ENCODE measurements at places on chromosomes 13 and 19.
A peak's percentile ranks its signal among the peaks of the same experiment; 100 is the strongest.

DNA sequence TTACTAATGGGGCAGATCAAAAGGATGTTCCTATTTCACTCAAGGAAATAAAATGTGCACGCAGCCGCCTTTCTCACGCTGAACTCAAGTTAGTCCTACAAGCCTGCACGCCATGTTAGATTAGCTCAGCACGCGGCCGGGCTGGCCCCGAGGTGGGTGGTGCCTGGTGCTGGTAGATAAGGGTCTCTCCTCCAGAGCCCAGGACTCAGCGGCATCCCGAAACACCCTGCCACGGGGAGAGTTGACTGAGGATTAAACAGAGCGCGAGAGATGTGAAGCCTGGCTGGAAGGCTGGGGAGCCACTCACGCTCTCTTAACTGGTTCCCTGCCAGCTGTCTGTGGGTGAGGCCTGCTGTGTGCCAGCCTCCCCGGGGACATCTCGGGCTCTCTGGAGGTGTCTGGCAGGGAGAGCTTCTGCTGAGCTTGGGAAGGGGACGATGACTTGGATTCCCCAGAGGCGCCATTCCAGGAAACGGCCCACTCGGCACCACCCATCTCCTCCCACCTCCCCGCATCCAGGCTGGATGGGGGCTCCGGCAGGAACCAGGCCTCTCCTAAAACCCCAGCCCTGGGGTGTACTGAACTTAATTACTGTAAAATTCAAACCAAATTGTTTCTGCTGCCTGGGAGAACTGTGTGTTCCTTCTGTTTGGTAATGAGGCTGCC is 122.2 kb downstream of the KDM4B start:
- no peak for DNase-seq

- no peak for DNase-seq
These were observed 407 bp downstream of the DPF1 start for GRCh38 chr19:38223617-38224013.

DNA sequence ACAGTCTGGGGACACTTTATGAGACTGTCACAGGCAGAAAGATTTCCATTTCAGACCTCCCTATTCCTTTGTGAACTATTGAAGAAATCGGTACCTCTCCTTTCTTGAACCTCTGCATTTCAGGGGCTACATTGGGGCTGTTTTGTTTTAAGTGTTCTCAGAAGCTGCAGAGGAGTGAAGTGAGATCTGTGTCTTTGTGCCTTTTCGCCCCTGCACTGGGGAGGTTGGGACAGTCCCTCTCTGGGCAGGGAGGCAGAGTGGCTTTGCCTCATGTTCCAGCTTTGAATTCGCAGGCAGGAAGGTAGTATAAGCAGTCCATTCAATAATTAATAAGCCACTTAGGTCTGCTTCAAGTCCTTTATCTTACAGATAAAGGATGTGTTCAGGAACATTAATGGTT is 9.5 kb upstream of the AMER2 start:
- DNase-seq = no peak

DNA sequence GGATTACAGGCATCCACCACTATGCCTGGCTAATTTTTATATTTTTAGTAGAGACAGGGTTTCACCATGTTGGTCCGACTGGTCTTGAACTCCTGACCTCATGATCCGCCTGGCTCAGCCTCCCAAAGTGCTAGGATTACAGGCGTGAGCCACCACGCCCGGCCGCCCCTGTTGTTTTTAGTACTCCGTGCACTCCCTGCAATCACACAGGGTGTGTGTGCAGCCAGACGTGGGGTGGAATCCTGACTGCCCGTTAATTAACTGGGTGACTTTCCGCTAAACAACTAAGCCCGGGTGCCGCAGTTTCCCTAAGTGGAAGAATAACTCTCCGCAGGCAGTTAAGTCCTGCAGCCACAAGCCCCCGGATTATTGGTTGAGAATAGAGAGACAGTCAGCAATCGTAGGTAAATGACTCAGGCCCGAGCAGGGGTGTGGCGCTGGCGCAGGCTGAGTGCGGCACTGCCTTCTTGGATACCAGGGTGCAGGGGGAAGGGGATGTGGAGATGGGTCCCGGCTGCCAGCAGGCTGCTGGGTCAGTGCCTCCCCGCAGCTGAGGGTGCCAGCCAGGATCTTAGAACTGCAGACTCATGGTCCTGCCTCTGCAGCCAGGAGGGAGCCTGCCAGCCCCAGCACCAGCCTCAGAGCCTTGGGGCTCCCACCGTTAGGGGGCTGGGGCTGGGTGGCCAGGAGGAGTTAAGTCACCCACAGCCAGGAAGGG is 6.1 kb upstream of the FXYD3 start:
- no peak for DNase-seq

DNA sequence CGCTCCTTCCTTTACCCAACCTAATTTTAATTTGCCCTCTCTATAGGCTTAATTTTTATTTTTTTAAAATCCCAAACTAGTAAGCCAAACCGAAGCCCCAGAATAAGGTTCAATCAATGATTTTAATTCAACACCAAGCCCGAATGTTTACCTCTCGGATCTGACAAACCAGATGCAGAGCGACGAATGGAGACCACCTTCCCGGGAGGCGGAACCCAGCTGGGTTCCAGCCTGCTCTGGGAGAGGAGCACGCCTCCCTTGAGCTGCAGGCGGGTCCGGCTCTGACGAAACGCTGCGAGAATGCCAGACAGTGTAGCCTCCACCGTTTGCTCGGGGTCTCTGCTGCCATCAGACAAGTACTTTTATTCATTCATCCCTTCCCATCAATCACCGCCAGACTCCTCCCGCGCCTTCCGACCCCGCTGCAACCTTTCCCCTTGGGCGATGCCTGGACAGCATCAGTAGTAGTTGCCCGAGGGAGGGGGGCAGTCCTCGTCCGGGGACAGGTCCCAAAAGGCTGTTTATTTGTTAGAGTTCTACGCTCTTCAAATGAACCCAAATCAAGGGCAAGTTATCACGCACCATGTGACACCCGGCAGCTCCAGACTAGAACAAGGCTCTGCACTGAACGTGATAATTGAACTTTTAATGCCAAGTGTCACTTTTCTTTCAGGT is 752 bp upstream of the EDNRB start:
- no peak for DNase-seq

- no peak for DNase-seq
These were observed 3.1 kb upstream of the SOHLH2 start for GRCh38 chr13:36217456-36217855.

DNA sequence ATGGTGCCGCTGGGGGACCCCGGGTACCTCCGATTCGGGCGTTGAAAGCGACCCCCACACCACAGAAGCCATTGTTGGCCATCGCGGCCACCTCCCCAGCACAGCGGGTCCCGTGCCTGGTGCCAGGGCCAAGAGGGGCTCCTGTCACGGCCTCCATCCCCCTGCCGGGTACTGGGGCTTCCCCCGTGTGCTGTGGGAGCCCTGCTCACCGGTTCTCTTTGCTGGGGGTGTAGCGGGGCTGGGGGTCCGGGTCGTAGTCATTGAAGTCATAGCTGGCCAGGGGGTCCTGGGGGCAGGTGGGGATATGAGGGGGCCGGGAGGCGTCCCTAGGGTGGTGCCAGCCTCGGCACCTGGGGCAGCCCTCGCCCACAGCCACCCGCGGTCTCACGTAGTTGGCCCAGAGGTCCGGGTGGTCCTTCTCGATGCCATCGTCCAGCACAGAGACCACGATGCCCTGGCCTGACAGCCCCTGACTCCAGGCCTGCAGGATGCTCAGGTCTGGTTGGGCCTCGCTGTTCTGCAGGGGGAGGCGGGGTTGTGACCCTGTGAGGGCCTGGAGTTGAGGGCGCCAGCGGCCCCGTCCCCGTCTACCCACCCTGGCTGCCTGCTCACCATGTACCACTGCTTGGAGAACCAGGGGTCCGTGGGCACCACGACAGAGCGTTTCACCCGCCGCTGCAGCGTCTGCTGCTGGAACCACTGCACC is 2.4 kb downstream of the PCSK4 start:
- no peak for DNase-seq

DNA sequence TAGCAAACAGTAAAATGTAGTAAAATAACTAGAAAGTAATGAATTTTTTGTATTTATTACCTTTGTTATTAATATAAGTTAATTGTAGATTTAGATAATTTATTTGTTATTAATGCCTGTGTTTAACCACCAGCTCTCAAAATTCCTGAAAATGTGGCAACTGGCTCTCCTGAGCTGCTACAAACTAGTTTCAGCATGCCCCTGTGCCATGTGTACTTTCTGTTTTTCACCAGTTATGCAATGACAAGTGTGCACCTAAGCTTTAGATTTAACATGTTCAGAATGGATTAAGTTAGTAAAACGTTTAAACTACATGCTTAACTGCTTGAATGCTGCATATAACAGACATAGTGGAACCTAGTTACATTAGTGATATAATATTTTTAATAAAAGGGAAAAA is 88.1 kb downstream of the POSTN start:
- DNase-seq = no peak

DNA sequence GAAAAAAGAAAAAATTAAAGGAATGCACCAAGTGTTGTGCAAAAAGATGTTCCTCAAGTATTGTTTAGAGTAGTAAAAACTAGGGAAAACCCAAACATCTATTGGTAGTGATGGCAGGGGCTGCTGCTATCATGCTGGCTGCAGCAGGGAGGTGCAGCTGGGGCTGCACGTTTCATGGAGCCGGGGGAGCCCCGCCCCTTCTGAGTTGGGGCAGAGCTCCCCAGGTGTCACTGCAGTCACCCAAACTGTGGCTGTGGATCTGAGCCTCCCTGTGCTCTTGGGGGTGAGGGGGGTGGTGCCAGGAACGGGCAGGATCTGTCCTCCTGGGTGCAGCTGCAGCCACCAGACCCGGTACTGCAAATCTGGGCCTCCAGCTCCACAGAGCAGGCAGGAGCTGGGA is 11.5 kb upstream of the UBE2S start:
- DNase-seq = no peak

DNA sequence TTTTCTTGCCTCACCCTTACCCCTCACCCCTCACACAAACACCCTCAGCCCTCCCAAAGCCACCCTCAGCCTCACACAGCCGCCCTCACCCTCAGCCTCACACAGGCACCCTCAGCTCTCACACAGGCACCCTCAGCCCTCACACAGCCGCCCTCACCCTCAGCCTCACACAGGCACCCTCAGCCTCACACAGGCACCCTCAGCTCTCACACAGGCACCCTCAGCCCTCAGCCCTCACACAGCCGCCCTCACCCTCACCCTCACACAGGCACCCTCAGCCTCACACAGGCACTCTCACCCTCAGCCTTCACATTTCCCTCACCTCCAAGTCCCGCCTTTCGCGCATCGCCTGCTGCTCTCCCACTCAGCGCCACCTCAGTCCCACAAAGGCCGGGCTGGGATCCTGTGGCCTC is 287 bp upstream of the ZSCAN22 start:
- DNase-seq = no peak

GRCh38 chr13:75307370-75307949 is 174.5 kb downstream of the TBC1D4 start:
- DNase-seq = no peak

GRCh38 chr19:1116726-1117581 is 13.2 kb downstream of the GPX4 start:
- no peak for DNase-seq

- no peak for DNase-seq
These were observed 183.7 kb upstream of the LSM14A start for GRCh38 chr19:33988601-33989000.

DNA sequence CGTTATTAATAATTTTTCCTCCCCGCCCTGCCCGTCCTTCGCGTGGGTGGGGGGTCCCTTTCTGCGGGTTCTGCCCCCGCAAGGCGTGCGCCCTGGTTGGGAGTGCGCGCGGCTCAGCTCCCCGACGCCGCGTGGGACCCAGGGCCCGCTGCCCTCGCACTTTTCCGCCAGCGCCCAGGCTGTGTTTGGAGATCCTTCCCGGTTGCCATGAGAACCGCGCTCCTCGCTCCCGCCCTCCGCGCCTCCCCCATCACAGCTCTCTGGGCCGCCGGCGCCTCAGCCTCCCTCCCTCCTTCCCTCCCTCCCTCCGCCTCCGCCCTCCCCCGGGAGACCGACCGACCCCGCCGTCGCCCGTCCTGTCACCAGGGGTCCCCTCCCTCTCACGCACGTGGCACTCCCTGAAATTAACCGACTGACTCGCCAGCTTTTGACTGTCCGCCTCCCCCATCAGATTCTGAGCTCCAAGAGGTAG is 2.4 kb upstream of the SSBP4 start:
- no peak for DNase-seq

- no peak for DNase-seq
These were observed 744 bp downstream of the ZNF805 start for GRCh38 chr19:57241176-57241575.

DNA sequence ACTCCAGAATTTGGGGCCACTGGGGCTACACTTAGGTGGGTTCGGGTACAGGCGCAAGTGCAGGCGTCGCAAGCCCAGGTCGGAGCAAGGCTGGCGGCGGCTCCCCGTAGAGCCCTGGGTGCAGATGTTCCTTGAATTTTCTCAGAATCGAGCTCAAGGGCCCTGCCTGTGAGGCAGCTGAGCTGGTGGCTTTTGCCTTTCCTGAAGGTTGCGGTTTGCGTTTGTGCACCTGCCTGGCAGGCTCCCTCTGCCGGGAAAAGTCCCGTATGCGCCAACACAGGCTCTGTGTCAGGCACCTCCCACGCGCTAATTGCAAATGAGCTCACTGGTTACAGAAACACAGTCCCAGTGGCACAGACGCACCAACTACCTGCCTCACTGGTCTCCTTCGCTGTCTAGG is 5.9 kb downstream of the DOHH start:
- DNase-seq = peak; percentile 35

- DNase-seq = no peak
These were observed 36.7 kb downstream of the DOCK9 start for GRCh38 chr13:98941126-98941525.

- DNase-seq = no peak
These were observed 69.8 kb downstream of the OLFM4 start for GRCh38 chr13:53098455-53098854.

- DNase-seq = no peak
These were observed 4.1 kb upstream of the CIRBP start for GRCh38 chr19:1264801-1265614.

- no peak for DNase-seq
These were observed 4.6 kb downstream of the TM9SF2 start for GRCh38 chr13:99505814-99506269.

DNA sequence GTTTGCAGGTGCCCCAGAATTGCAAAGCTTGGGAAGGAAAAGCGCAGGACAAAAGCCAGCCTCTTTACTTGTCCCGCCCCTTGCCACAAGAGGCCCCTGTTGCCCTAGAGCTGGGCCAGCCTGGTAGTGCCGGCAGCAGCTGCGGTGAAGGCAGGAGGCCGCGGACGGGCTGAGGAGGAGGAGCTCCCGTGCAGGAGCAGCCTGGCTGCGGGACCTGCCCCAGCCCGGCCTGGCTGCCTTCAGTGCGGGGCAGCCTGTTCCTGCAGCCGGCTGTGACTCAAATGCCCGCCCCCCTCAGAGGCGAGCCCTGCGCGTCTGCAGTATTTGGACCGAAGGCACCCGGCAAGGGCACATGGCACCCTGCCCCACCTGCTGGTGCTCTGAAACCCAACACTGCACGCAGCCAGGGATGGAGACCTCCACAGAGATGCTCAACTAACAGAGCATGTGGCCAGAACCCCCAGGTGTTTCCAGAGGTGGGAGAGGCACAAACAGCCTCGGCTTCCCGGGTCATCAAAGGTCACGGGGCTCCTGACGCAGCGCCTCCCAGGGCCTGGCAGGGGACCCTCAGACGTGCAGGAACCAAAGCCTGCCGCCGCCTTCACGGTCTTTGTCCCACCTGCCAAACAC is 29.7 kb downstream of the NAXD start:
- DNase-seq = no peak

- DNase-seq = no peak
These were observed 9.2 kb downstream of the FGF14 start for GRCh38 chr13:102392481-102393209.

- DNase-seq = no peak
These were observed 795 bp upstream of the ABCA7 start for GRCh38 chr19:1038978-1039645.

GRCh38 chr19:35220315-35220921 is 8.1 kb downstream of the FAM187B start:
- DNase-seq = no peak

- DNase-seq = no peak
These were observed 352.3 kb upstream of the TMTC4 start for GRCh38 chr13:101026736-101027398.
